ENCODE measurements at places on chromosomes 12 and 14.

GRCh38 chr12:126708492-126708896 is 1558.5 kb upstream of the TMEM132C start:
- DNase-seq, result no peak

- DNase-seq, result no peak
These were observed 42.6 kb downstream of the GPATCH2L start for GRCh38 chr14:76194327-76194726.

GRCh38 chr12:99957866-99958466 is 26.8 kb downstream of the ANKS1B start:
- no peak for DNase-seq

DNA sequence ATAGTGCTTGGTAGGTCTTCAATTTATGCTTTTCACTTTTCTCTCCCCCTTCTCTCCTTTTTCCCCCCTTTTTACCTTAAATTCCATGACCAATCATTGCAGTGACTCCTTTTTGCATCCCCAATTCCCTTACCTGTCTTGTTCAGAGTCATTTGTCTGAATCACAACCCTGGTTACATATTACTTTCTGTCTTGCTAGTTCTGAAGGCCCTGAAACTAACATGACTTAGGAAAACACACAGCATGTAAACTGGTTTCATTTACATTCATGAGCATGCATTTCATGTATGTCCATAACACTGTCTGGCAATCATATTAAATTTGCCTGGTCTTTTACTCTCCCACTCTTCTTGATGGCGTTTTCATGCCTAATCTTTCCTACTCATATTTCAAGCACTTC is 20.3 kb upstream of the FOXG1 start:
- DNase-seq, result no peak

- DNase-seq, result no peak
These were observed 195.4 kb upstream of the RMST start for GRCh38 chr12:97267166-97267565.

DNA sequence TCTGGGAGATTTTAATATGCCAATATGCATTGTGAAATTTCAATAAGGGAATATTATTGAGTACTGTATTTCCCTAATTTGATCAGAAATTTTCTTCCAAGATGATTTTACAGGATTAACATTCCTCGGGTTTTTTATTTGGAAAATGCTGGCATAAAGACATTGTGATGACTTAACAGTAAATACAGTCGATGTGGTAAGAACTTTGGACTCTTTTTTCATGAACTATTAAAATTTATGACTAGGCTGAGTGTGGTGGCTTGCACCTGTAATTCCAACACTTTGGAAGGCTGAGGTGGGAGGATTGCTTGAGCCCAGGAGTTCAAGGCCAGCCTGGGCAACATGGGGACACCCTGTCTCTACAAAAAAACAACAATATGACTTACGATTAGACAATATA is 197.1 kb upstream of the RASSF8 start:
- DNase-seq, result no peak

- DNase-seq, result no peak
These were observed 8.6 kb downstream of the GLIPR1 start for GRCh38 chr12:75489187-75489586.

DNA sequence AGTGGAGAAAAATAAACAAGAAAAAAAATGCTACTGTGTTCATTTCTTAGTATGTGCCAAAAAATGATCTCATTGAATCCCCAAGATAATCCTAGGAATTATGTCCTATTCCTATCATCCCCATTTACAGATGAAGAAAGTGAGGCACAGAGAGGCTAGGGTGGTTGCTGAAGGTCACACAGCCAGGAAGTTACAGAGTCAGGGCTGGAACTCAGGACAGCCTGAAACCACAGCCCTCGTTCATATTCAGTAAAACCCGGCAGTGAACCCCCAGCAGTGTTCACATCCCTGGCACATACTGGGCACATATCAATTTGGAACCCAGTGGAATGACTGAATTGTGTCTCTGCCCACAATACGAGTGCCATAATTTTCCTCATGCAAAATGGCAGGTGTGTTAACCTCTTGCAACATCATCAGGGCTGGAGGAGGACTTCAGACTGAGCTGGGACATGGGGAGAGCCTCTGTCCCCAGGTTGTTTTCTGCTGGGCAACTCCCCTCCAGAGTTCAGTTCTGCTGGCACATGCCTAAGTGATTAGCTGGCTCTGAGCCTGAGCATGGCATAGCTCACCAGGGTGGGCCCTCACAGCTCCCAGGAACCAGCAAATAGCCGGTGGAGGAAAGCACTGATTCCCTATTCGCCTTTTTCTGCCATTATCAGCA is 2.0 kb upstream of the PPP1CC start:
- no peak for DNase-seq

DNA sequence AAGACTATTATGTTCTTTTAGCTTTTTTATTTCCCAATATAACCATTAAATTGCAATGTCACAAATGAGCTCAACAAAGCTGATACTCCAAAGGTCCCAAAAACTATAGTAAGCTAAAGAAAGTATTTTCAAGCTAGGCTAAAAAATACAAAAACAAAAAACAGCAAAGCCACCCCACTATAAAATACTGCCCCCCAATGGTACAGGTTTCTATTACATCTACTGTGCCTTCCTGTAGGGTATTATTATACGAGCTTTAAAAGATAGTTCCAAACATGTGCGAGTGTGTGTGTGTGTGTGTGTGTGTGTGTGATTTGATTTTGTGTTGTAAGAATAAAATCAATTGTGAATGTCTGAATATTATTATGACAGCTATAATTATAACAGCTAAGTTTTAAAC is 1.1 kb downstream of the IFNG start:
- DNase-seq, result no peak

GRCh38 chr12:123104809-123105208 is 46.1 kb downstream of the PITPNM2 start:
- no peak for DNase-seq

DNA sequence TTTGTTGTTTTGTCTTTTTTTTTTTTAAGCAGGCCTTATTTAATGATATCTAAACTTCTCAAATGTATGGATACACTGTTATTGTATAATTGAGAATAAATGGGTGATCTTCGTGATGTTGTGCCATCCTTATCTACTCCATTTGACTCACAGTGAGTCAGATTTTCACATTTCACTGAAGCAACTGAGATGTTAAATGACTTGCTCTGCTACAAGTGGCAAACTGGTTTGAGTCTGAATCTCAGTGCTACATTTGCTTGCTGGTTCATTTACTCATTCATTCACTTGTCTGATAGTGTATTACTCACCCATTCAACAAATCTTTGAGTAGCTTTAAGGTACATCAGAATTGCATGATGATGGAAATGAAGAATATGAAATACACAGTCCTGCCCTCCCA is 2.6 kb downstream of the KIAA0586 start:
- no peak for DNase-seq

GRCh38 chr14:73741386-73741875 is 27.2 kb upstream of the PNMA1 start:
- DNase-seq, result peak; percentile 24

DNA sequence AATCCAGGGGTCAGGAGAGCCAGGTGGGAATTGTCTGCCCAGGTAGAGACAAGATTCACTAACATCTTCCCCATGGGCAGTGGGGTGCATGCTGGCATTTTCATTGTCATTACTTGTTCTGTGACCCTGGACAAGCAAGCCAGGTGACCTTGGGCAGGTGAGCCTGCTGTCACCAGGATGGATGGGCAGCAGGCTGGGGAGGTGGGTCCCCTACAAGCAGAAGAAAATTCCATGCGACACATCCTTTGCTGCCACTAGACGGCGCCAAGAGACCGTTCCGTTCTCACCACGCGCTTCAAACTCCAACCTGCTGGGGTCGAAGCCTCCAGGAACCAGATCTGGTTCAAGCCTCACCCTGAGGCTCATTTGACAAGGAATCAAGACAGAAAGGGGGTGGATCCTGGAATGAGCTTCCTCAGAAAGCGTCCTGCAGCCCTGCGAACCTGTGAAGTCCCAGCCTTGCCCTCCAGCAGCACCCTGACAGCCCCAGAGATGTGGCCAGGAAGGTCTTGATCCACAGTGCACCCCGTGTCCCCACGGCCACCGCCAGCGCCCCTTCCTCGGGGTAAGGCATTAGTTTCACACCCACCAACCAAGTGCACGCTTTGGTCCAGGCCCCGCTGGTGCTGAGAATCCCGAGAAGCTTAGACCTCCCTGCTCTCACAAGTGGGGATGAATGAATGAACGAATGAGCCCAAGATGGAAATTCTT is 3.2 kb upstream of the DYNC1H1 start:
- peak; percentile 33 for DNase-seq

GRCh38 chr12:21991526-21991925 is 50.3 kb upstream of the ABCC9 start:
- no peak for DNase-seq

DNA sequence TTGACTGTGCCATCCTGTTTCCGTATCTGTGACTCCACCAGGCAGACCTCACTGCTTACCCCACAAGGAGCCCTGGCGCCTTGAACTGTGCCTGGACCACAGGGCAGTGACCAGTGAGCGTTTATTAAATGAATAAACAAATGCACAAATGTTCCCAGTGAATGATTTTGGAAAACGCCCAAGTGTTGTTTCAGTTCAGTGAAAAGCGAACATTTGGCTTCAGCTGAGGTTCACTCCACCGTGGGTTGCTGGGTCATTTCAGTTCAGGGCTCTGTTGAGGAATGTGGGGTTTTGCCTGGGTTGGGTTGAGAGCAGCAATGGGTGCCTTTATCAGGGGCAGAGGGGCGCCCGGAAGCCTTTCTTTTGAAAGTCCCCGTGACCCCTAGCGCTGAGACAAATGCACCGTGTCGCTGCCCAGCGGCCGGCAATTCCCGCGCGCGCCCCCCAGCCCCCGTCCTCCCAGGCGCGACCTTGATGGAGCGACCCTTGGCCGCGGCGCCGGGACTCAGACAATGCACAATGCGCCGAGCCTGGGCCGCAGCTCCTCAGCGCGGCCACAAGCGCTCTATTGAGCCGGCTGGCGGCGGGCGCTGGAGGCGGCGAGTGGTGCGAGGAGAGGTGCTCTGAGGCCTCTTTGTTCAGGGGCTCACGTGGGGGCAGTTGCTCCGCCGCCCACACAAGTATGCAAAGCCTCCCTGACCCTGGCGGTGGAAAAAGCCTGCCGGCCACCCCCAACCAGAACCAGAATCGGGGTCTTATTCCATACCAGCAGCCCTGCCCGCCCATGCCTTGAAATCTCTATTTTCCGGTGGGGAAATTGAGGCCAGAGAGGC is 40.5 kb upstream of the CLMN start:
- no peak for DNase-seq

- no peak for DNase-seq
These were observed 68.9 kb upstream of the BBS10 start for GRCh38 chr12:76417116-76417515.

DNA sequence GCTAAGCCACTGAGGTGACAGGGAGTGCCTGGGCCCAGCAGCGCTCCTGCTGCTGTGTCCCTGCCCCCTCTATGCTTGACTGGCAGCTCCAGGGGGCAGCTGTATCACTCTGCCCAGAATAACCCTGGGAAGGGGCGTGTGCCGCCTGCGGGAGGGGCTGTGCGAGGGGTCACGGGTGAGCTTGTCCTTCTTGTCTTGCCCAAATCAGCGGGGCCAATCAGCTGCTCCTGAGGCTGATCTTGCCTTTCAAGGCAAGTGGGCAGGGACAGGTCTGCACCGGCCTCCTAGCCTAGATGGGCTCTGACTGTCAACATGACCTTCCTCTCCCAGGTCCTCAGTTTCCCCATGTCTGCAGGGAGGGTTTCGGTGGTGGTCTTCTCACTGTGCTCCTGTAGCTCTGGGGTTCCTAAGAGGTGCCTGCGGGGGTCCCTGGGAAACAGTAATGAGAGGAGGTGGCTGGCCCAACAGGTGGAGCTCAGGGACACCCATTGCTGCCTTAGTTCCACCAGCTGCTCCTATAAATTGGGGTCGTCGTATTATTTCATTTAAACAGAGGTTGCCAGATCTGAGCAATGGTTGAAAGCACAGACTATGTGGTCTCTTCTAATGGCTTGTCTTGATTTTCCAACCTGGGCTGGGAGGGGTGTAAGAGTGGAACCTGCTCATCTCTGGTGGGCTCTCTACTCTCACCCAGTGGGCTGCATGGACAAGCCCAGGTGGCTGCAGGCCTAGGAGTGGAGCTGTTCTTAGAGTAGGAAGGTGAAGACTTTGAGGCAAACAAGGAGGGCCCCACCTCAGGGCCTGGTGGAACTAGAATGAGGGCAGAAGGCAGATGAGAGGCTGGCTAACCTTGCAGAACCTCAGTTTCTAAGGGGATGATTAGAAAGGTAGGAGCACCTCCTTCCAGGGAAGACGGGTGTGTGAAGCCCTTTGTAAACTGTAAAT is 11.7 kb downstream of the RTL1 start:
- no peak for DNase-seq

DNA sequence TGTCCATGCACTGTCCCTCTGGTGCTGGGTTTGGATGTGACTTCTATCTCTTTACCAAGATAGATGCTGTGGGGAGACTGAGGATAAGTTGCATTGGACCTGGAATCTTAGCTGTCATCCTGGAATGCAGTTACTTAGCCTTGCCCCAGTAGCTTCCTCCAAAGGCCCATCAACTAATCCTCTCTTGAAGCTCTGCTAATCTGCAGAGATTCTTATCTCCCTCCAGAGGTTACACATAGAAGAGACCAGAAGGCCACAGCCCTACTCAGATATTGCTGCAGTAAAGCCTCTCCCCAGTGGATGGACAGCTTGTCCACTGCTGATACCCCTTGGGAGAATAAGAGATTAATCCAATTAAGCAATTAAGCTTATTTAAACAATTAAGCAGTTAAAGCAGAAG is 867.2 kb downstream of the BCL11B start:
- no peak for DNase-seq

GRCh38 chr14:34324363-34324795 is 137.7 kb downstream of the SPTSSA start:
- DNase-seq, result no peak

DNA sequence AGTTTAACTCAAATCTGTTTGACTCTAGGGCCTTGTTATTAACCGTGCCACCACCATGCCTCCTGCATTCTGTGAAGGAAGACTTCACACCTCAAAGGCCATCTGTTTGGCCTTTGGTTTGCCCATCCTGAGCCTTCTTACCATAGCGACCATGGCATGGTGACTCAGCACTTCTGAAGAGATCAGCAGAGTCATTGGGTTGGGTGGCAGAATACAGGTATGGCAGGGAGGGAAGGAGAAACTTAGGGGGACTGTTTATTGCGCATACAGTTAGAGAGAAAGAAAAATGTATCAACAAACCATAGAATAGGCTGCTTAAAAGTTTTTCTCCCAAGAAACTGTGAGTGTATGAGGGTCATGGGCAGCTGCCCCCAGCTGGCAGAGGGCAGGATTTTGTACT is 49.2 kb downstream of the DAD1 start:
- no peak for DNase-seq

GRCh38 chr14:69536971-69537370 is 37.7 kb downstream of the CCDC177 start:
- DNase-seq, result no peak

DNA sequence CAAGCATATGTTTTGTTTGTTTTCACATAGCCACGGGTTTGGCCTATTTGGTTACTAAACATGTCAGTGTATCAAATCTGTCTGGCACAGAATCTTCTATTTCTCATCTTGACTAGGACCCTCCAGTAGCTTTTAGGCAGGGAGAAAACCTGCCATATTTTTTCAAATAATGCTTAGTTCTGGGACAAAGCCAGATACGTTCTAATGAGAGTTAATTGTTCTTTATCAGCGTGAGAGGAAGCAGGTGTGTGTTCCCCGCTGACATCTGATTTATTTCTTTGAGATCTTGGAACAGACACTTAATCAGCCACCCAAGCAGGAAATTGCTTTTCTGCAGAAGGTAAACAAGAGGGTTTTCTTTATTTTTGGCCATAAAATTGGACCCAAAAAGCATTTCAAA is 54.8 kb downstream of the GOLGA5 start:
- DNase-seq, result no peak

- DNase-seq, result no peak
These were observed 34.4 kb upstream of the PSMA6 start for GRCh38 chr14:35257809-35258208.

GRCh38 chr14:33393231-33393894 is 454.7 kb downstream of the NPAS3 start:
- DNase-seq, result no peak

All from activated naive CD4-positive, alpha-beta T cell (primary cell).